ENCODE measurements at places on chromosomes 3 and 15. TPM values are rescaled to one million over a fixed set of nuclear protein-coding genes. Genes with fewer than 3 reads are reported as not detected.

- no peak for DNase-seq
- H3K36me3 ChIP-seq, result no peaks in the 10 kb centered on the region
- peaks cover 45% of the 10 kb centered on the region for H3K4me1 ChIP-seq
- no peak overlapping the region for H3K4me3 ChIP-seq
- H3K27ac ChIP-seq, result no peak overlapping the region
Observed at GRCh38 chr15:74543583-74543982, 2.6 kb downstream of the ARID3B start.

Gene TRIM71
- 111 TPM for total RNA-seq

- no peaks in the 10 kb centered on the region for H3K27me3 ChIP-seq
- H3K27ac ChIP-seq, result no peak overlapping the region
- H3K4me1 ChIP-seq, result peaks cover 10% of the 10 kb centered on the region
- peak; percentile 6 for DNase-seq
- H3K4me3 ChIP-seq, result no peak overlapping the region
Observed at GRCh38 chr3:61172684-61173083, 78.6 kb downstream of the FHIT start.

DNA sequence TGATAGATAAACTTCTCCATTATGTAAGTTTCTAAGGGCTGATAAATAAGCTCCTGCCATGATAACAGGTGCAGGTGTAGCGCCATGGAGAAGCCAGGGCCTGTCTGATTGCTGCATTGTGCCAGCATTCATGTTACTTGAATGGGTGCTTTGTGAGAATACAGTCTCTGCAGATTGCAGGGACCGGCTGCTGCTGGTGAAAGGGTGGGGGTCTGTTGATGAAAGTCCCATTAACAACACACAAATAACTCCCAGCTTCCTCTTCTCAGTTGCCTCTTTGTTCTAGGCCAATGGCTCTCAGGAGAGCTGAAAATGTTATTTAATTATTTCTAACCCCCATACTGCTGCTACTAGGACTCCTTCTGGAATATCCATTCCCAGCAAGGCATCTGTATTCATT lies 77.2 kb downstream of the RTP4 start:
- no peak overlapping the region for H3K27ac ChIP-seq
- H3K4me1 ChIP-seq, result no peaks in the 10 kb centered on the region
- H3K4me3 ChIP-seq, result no peak overlapping the region
- no peaks in the 10 kb centered on the region for H3K27me3 ChIP-seq

DNA sequence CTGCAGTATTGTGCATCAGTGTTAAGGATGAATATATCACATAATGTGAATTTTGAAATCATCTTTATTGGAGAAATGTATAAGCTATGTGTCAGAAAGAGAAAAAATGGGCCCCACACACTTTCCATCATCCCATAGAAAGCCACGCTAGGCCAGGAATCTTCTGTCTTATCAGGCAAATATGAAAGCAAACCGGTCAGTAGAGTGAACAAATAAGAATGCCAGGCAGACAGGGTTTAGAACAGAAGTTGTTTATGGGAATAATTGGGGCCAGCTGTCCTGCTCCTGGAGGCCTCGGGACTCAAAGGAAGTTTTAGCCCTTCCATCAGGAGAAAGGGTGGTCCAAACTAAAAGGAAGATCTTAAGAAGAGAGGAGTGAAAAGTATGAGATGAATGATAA lies 39.5 kb downstream of the ZNF280D start:
- no peaks in the 10 kb centered on the region for H3K27me3 ChIP-seq
- no peak overlapping the region for H3K4me3 ChIP-seq
- no peaks in the 10 kb centered on the region for H3K36me3 ChIP-seq
- no peak overlapping the region for H3K27ac ChIP-seq

GRCh38 chr3:184258926-184259325 lies 2.4 kb downstream of the CAMK2N2 start:
- peaks cover 24% of the 10 kb centered on the region for H3K4me1 ChIP-seq
- no peak for DNase-seq
- H3K27ac ChIP-seq, result no peak overlapping the region
- no peak overlapping the region for H3K4me3 ChIP-seq
- peaks cover 3% of the 10 kb centered on the region for H3K27me3 ChIP-seq

- H3K36me3 ChIP-seq, result no peaks in the 10 kb centered on the region
- peaks cover 66% of the 10 kb centered on the region for H3K4me1 ChIP-seq
- DNase-seq, result no peak
- no peak overlapping the region for H3K4me3 ChIP-seq
- no peak overlapping the region for H3K27ac ChIP-seq
Observed at GRCh38 chr3:188287339-188287738, 133.4 kb downstream of the LPP start.

DNA sequence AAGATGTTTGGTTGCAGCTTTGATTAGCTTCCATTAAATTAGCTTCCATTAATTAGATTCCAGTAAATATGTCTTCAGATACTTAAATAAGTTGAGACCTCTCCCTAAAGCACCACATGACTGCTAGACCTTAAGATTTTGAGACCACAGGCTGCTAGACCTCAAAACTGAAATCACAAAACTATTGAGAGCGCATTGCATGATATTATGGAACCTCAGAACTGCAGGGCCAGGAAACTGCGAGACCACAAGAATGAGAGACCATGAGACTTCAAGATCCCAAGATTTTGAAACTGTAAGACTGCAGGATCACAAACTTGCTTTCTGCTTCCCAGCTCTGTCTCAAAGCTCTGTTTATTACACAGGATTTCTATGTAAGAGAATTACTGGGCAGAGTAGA lies 87.4 kb downstream of the TRIM42 start:
- no peaks in the 10 kb centered on the region for H3K36me3 ChIP-seq
- no peak overlapping the region for H3K4me3 ChIP-seq
- no peak overlapping the region for H3K27ac ChIP-seq
- no peak for DNase-seq
- H3K4me1 ChIP-seq, result no peaks in the 10 kb centered on the region

Gene PATL2
- not detected for total RNA-seq

GRCh38 chr15:51982013-51982769 lies 10.6 kb upstream of the LEO1 start:
- DNase-seq, result peak; percentile 75
- peak overlapping the region; percentile 74 for H3K27ac ChIP-seq
- no peaks in the 10 kb centered on the region for H3K27me3 ChIP-seq

Gene DNAJC19
- total RNA-seq, result 68.8 TPM

DNA sequence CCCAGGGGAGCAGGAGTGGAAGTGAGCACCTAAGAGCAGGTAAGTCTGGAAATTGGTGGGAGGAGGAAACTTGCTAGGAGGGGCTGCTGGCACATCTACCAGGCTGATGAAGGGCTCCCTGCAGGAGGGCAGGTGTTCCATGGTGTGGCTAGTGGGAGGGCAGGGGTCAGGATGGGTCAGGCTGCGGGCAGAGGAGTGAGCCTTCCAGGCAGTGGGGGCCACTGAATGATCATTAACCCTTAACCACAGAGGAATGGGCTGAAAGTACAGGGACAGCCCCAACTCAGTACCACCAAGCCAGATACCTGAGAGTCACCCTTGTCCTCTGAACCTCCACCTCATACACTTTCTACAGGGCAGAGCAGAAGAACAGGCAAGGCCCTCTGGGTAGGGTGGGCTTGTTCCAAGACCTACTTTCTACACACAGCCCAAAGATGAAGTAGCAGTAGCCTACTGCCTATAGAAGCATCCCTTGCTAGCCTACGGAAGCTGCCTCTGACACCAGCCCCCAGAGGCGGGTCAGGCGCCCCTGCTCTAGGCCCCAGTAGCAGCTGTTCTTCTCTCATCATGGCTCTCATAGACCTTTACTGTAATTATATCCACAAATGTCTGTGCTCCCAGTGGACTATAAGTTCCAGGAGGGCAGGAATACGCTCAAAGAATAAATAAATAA lies 4.6 kb downstream of the RAB6B start:
- peaks cover 4% of the 10 kb centered on the region for H3K27me3 ChIP-seq
- H3K36me3 ChIP-seq, result no peaks in the 10 kb centered on the region

DNA sequence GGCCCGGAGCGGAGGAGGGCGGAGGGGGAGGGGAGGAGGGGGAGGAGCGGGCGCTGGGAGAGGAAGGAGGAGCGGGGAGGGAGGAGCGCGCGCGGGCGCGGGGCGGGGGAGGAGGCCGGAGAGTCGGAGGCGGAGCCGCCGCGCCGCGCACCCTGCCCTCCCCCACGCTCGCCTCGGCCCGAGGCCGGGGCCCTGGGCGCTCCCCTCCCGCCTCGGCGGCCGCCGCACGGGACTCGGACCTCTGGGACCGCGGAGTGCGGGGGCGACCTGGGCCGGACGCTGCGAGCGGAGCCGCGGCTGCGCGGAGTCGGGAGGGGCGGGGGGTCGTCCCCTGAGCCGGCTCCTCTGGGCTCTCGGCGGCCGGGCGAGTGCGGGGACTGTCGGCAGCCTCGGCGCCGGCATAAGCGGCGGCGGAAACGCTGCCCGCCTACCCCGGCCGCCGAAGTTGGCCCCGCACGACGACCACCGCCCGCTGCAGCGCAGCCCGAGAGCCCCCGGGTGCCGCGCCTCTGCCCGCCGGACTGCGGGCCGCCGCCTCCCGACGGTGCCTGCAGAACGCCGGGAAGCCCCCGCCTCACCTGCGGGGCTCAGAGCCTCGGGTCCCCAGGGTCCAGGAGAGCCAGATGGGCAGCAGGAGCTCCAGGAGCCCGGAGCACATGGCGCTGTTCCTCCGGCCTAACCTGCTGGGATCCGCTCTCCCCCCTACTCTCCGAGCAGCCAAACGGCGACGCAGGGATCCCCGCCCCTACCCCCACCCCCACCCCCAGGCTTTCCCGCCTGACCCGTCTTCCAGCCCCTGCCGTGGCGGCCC lies 406 bp upstream of the GABRB3 start:
- H3K4me1 ChIP-seq, result no peaks in the 10 kb centered on the region
- H3K27me3 ChIP-seq, result peaks cover 4% of the 10 kb centered on the region
- H3K27ac ChIP-seq, result no peak overlapping the region
- DNase-seq, result no peak

Gene XCR1
- not detected for total RNA-seq

Gene CCDC54
- not detected for total RNA-seq
